Activated CD4-positive, alpha-beta T cell treated with anti-CD3 and anti-CD28 coated beads, Interleukin-2, amount 50 U/mL, for 48 hours (primary cell): ENCODE measurements at places on chromosomes 6 and 20.

- no peak for DNase-seq
These were observed 411.1 kb upstream of the HTR1E start for GRCh38 chr6:86526238-86526637.

- no peak for DNase-seq
These were observed 54.4 kb downstream of the GNAS start for GRCh38 chr20:58906894-58907293.

- DNase-seq: no peak
These were observed 441.5 kb upstream of the FLRT3 start for GRCh38 chr20:14778875-14779274.

DNA sequence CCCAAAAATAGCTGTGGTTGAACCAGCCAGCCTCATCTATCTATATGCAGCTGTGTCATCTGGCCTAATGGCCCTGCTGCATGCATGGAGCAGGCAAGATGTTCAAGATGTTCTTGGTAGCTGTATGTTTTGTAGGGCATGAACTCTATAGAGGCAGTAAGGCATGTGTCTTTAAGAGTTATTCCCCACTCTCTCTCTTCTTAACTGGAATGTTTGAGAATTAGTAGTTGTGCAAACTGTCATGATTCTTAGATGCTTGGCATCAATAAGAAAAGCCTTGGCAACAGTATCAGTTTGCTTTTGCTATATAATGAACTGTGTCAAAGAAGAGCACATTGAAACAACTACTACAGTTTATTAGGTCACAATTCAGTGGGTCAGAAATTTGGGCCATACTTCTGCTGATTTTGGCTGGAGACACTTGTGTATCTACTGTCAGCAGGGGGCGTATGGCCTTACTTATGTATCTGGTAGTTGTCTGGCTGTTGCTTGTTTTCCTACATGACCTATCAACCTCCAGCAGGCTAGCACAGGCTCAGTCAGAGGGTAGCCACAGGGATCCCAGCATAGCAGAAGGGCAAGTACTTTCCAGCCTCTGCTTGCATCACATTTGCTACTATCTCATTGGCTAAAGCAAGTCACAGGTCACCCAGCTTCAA lies 56.1 kb upstream of the LAMP5 start:
- DNase-seq: peak; percentile 2

- no peak for DNase-seq
These were observed 12.9 kb downstream of the TGM2 start for GRCh38 chr20:38152175-38152620.

DNA sequence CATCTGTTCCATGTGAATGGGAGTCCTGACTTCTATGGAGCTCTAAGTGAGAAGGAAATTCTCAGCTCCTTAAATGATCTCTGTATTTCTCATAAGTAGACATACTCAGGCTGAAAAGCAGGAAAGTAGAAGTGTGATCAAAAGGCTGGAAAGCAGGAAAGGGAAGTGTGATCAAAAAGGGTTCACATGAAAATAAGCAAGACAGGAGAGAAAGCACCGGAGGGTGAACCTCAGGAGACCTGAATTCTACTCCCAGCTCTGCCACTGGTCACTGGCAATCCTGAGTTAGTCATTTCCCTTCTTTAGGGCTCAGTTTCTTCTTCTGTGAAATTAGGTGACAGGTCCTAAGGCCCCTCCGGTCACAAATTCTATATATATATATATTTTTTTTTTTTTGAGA lies 55.5 kb upstream of the TRERF1 start:
- DNase-seq: no peak

DNA sequence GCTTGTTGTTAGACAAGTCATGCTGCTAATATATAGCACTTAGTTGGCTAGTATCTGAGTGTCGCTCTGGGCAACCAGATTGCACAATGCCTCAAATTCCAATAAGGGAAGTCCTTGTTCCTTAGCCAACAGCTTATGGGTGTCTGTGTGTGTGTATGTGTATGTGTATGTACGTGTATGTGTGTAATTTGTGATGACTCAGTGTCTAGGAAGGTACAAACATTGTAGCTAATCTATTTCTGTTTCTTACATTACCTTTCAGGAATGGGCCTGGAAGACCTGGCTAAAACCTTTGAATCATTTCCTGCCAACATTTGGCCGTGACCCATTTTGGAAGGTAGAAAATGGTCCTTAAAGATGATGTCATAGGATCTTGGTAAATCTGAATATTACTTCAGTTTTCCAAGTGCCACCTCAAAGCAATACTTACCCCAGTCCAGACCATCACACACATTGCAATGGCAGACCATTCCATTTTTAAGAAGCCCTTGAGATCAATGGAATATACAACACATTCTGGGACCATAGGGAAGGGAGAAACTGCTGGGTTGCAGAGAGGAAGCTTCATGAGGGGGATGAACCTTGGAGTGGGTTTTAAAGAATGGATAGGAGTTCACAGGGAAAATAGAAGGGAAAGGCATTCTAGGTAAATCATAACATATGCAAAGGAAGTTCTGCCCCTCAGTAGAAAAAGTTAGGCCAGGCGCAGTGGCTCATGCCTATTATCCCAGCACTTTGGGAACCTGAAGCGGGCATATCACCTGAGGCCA lies 25.1 kb downstream of the NEDD9 start:
- DNase-seq: no peak

DNA sequence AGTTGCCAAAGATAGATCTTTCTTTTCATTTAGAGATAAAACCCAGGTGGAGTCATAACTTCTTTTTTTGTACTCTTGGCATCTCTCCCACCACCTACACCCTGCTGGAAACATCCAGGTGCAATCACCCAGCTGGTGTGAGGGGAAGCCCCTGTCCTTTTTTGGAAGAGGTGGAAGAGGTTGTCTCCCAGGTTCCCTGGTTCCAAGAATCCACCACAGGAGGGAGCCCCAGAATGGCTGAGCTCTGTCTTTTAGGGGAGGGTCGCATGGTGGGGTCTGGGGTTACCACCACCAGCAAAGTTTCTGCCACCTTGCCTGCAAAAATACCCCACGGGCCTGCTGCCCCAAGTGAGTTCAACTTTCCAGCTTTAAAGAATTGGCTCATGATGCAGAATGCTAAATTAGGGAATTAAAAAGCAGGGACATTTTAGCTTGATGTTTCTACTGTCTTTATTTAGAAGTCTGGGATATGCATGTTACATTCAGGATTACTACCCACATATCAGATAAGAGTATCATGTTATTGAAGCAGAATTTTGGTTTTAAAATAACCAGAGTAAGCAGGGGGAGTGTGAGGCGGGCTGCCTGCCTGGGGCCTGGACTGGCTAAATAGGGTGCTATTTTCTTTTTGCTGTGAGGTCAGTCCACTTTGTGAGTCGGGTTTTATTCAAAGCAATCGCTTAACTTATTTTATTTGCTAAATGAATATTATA lies 11.0 kb downstream of the SMOC2 start:
- DNase-seq: no peak

GRCh38 chr6:15023448-15023847 lies 222.4 kb upstream of the JARID2 start:
- DNase-seq: peak; percentile 71

GRCh38 chr6:6368684-6369052 lies 48.2 kb upstream of the F13A1 start:
- DNase-seq: no peak

- no peak for DNase-seq
These were observed 70.8 kb downstream of the MAP3K5 start for GRCh38 chr6:136721467-136721866.

GRCh38 chr20:51313358-51313827 lies 229.1 kb downstream of the NFATC2 start:
- no peak for DNase-seq

DNA sequence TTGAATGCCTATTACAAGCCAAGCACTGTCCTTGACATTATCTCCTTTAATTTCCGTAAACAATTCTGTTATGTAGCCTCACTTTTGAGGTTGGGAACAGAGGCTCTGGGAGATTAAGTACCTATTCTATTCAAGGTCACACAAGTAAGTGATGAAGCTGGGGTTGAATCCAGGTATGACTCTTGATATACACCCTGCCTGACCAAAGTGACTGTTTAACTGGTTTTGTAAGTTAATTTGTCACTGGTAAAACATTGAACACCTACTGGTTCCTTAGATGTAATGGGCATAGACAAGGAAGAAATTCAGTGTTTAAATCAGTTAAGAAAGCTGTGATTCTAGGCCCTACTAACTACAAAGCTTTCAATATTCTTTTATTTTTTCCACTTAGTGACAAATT lies 22.9 kb downstream of the GTF2H5 start:
- no peak for DNase-seq

DNA sequence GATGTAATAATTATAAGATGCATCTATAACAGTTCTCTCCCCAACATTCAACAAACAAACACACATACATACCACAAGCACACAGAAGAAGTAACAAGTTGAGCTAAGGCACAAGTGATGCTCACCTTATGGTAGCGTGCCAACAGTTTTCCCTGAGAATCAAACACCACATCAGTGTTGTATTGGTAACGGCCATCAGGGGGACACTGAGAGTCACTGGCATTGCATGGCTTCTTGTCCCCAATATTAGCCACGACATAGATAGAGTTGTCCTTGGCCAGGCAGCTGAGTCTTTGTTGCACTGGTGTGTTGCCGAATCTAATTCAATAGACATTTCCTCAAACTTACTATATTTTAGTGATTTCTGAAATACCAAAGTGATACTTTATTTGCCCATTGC lies 14.8 kb upstream of the VNN1 start:
- no peak for DNase-seq

DNA sequence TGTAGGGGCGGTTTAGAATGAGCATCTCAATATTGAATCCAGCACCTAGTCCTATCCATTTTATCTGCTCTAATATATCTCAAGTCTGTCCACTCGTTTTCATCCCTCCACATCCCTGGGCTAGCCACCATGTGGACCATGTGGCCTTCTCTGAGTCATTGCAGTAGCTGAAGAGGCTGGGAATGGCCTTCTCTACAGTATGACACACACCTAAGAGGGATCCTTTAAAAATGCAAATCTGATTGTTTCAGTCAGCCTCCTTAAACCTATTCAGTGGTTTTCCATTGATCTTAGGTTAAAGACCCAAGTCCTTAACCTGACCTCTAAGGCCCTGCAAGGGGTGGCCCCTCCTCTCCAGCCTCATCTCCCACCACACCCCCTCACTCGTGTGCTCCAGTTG lies 9.4 kb downstream of the RING1 start:
- DNase-seq: no peak

DNA sequence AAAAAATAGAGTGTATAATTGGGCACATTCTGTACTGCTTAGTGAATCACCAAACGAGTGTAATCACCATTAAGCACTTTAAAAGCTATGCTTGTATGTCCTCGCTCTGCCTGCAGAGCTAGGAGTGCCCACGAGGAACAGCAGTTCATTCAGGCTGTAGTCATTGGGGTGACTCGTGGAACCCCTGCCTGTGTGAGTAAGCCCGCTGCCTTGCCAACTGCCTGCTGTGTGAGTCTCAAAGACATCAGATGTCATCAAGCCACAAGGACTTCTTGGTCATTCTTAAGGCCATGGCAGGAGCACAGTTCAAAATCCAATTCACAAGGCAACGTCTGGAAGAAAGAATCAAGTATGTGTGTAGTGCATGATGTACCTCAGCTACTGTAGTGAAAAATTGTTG lies 60.4 kb downstream of the FOXO3 start:
- DNase-seq: peak; percentile 17

DNA sequence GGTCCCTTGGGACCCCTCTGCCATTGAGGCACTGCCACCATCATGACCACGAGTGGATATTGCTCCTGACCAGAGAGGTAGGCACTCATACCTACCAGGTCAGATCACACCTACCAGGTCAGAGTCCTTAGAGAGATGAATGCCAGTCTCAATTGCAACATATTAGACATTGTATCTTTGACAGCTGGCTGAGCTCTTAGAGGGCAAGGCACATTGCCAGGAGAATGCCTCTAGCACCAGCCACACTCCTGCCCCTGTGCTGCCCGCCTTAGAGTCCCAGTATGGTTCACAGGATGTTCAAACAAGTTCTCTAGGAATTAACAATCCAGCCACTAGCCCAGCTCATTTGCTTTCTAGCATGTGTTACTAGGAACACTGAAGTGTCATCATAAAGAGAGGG lies 65.9 kb downstream of the TMEM244 start:
- DNase-seq: no peak

GRCh38 chr6:146470091-146470770 lies 73.4 kb upstream of the RAB32 start:
- no peak for DNase-seq

- no peak for DNase-seq
These were observed 49.3 kb downstream of the TBC1D7 start for GRCh38 chr6:13278991-13279390.

DNA sequence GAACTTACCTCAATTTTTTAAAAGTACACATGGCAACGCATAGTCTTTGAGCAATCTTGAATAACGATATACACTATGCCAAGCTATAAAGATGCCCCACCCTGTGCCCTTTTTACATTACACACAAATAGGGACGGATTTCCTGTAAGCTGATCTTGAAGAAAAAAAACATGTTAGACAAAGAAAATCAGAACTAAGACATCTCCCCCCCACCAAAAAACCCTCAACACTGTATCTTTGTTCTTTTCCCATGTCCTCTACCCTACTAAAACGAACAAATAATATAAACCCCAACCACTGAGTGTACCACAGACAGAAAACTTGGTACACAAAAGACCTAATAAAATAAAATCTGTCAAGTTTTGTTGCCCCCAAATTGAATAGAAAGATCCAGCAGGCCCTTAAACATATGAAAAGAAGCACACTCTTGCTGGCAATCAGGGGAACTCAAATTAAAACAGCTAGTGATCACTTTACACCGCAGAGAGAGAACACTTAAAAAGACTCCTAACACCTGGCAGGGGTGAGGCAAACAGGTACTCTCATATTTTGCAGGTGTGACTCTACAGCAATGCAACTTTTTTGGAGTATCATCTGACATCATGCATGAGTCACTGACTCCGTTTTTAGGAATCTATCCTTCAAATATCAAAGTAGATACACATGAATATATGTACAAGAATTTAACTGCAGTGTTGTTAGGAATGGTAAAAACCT lies 29.6 kb downstream of the BACH2 start:
- no peak for DNase-seq

DNA sequence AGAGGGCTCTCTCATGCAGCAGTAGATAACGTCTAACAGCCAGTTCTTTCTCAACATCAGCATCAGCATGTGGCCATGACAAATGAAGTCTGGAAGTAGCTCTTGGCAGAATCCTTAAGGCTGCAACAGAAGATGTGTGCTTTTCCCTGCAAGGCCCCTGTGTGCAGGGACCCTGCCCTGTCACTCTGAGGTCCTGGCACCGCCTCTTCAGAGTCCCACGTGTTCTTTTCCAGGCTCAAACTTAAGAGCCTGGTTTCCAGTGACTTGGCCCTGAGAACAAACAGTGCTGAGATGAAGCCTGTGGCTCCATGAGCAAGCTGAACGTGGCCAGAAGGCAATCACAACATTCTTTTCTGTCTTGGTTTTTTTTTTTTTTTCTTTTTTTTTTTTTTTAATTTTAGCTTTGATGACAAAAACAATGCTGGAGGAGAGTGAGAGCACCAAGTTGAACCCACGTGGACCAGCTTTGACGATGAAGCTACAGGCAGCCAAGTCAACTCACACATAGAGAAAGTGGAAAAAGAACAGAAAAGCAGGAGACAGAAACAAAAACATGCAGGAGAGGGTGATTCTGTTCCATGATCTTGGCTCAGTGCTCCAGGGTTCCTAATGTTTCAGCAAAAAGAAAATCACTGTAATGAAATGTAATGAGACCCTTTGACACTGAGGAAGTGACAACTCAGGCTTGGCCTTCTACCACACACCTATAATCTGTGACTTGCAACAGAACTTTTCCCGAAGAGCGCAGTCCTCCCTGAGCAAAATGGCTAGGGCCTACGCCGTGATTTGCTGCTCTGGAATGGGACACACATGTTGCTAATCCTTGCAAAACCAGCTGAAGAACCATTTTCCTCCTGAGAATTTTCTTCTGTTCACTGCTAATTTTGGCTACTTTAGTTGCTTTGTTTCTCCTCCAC lies 86.1 kb downstream of the FOXC1 start:
- DNase-seq: no peak
